ENCODE measurements at places on chromosomes 3 and 15. TPM values are rescaled to one million over a fixed set of nuclear protein-coding genes. Genes with fewer than 3 reads are reported as not detected.

DNA sequence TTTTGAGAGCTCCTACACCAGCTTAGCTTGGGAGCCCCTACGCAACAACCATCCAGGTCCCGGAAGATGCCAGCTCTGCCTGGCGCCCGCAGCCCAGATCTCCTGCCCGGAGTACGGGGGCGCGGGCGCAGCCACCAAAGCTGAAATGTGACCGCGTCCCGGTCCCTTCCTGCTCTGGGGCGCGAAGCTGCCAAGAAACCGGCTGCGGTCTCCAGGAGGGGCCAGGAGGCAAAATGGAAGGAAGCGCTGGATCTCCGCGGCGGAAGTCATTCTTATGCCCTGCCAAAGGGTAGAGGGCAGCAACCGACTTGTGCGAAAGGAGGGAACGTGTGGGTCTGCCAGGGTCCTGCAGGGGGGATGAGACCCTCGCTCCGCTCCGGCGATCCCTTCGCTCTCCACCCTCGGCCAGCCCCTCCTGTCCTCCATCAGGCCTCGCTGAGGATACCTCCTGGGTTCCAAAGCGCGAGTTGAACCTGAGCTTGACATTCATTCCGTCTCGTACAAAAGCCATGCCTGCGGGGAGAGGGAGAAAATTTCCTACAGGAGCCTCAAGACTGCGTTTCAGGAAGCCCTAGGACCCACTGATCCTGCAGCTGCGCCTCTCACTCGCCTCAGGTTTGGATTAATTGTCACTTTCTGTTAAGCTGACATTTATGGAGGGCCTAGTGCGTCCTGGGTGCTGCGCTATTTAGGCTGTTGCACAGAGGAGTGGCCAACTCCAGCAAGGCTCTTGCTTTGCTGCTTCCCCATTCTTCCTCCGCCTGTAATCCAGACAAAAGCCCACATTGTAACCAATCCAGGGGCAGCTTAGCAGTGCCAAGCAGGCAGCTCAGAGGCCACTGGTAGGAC, 98.3 kb upstream of the VGLL3 start:
- peak; percentile 55 for DNase-seq

DNA sequence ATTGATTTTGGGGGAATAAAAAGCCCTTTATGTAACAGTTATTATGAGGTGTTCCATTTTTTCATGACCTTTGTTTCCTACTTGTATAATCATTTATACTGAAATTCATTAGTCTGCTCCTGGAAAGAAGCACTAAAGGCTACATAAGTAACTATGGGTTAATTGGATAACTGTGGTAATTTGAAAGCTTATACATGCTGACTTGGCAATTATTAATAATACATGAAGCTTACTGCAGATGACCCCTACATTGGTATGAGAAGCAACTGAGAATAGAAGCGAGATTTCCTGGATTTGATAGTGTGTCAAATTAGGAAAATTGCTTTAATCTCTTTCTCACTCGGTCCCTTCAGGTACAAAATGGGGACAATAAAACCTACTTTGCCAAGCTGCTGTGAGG, 658.0 kb downstream of the ROBO1 start:
- no peak for DNase-seq

GRCh38 chr3:50095352-50095998, 6.8 kb downstream of the RBM5 start:
- peak; percentile 60 for DNase-seq

DNA sequence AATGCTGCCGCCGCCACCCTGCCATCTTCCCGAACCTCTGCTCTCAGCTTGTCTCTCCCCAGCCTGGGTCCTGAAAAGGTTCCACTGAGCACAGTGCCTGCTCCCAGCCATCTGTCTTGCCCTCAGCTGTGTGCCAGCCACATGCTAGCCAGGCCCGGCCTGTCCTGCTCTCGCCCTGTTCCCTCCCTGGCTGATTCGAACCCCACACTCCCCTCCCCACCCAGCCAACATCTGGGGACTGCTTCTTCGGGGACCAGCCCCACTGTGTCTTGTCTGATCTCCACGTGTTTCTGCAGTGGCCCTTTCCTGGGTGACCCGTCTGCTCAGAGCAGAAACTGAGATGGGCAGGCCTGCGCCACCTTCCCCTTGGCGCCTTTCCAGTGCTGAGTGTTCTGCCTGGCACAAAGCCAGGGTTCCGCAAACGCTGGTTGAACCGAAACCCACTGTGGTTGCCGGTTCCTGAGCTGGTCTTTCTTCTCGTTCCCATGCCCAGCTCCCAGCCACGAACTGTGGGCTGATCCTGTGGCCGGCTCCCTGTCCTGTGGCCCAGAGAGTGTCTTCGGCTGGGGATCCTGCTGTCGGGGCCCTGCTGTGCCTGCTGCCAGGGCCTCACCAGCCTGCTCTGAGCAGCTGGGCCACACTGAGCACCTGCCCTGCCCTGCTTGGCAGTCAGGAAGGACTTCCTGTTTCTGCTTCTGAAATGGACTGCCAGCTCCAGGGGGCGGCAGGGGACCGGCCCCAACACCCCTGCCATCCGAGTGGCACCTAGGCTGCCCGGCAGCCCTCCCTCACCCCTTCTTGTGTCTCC, 62.7 kb upstream of the KLF13 start:
- DNase-seq = peak; percentile 91

DNA sequence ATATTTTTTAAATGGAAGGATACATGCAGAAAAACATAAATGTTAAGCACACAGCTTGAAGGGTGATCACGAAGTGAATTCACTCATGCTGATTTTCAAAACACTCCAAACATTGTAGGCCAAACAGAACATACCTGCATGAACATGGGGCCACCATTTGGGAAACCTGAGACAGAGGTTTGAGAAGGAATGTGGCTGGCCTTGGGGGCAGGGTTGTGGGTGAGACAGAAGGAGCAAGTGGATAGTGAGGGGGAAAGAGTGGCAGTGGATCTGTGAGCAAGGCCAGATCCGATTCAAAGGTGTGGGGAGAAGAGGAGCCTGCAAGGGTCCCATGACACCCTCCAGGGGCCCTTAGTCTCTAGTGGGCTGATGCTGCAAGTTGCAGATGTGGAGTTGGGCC, 94.9 kb downstream of the HMG20A start:
- DNase-seq = no peak

Gene CNTN4
- 19.1 TPM for total RNA-seq

Gene CSPG5
- 0.74 TPM for total RNA-seq

Gene GPR27
- total RNA-seq = 2.2 TPM

Gene WWTR1
- 35.8 TPM for total RNA-seq

Gene ROPN1B
- not detected for total RNA-seq
